ENCODE measurements at places on chromosomes 5 and 9.

DNA sequence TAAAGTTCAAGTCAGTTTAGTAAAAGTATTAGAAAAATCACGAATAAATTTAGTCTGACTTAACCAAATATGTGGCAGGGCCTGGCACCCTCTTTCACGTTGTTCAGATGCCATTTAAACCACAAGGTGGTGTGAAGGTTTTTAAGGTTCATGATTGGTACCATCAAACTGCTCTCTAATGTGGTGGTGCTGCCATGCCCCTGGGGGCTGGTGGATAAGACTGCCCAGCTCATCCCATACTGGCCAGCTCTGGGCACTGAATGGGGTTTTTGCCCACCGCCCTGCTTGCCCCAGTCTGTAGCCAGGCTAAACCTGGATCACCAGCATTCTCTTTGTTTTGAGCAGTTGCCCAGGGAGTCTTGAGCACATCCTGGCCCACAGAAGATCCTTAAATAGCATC lies 159.3 kb downstream of the GABBR2 start:
- peak; percentile 22 for DNase-seq

GRCh38 chr9:84788803-84789462 lies 119.4 kb downstream of the NTRK2 start:
- DNase-seq = no peak

GRCh38 chr9:81245254-81245956 lies 443.9 kb downstream of the TLE1 start:
- no peak for DNase-seq

- DNase-seq = no peak
These were observed 6.2 kb downstream of the SKP2 start for GRCh38 chr5:36158144-36158543.

GRCh38 chr5:123705741-123706140 lies 193.8 kb downstream of the CSNK1G3 start:
- DNase-seq = no peak

DNA sequence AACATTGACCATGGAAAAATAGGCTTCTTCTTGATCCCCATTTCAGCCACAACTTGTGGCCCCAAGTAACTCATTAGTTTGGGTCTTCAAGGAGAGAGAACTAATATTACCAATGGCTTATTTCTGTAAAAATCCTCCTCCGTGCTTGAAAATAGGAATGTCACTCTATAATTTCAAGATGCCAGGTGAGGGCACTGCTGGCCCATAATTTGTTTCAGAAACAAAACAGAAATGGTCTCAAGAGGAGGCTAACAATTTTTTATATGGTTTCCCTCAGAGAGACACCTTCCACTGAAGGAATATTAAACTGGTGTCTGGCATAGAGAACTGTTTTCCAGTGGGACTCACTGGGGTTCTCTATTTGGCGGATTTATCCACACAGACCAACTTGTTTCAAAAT lies 437.0 kb upstream of the TRPC7 start:
- DNase-seq = no peak

- no peak for DNase-seq
These were observed 17.9 kb downstream of the ANXA6 start for GRCh38 chr5:151139646-151140045.

GRCh38 chr5:148924817-148925216 lies 98.4 kb downstream of the ADRB2 start:
- DNase-seq = no peak

GRCh38 chr5:133818031-133818431 lies 150.4 kb downstream of the C5orf15 start:
- DNase-seq = no peak

DNA sequence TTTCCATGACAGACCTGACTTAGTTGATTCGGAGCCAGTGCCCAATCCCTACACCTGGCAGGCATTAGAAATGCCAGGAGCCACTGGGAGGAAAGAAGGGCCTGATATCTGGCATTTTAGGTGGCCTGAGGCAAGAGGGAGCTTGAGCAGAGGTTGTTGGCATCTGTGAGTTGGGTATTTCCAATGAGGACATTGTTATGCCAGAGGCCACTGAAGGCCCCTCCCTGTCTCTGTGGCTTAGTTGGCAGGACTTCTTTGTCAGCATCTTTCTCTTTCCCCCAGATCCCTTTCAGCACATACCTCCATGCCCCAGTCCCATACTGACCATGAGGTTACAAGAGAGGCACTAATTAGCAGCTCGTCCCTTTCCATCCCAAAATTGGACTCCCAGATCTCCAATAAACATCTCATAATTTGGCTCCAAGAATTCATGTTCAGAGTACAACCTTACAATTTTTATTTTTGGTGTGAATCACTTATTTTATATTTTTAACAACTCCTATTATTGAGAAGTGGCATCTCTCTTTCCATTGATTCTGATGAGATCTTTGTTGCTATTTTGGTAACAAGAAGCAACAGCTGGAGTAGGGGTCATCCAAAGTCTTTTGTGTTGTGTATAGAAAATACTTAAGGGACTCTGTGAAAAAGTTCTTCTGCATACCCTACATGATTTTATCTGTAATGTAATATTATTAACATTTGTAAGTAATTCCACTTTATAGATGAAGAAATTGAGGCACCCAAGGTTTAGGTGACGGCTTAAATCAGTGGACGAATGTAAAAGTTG lies 68.6 kb upstream of the MAP3K1 start:
- DNase-seq = no peak

DNA sequence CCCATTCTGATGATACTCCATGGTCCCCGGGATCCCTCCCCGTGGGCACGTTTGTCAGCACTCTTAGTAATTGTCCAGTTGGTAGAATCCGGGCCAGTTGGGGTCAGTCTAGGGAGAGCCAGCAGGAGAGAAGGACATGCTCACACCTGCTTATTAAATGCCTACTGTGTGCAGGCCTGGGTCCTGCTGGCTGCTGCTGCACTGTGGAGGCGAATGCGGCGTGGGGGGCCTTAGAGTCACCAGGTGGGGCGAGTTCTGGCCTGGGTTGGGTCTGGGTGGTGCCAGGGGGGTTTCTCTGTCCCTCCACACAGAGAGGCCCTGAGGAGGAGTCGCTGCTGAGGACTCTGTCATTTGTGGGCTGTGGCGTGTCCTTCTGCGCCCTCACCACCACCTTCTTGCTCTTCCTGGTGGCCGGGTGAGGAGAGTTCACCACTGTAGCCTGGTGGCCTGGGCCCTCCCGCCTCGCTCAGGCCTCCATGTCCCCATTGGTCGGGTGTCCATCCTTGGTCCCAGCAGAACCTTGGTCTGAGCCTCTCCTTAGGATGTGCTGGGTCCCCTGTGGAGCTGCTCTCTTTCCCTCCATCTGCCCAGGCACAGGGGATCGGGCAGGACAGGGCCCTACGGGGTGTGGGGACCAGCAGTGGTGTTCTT lies 17.3 kb downstream of the ADGRD2 start:
- no peak for DNase-seq

GRCh38 chr5:1939256-1939655 lies 56.5 kb upstream of the IRX4 start:
- no peak for DNase-seq

DNA sequence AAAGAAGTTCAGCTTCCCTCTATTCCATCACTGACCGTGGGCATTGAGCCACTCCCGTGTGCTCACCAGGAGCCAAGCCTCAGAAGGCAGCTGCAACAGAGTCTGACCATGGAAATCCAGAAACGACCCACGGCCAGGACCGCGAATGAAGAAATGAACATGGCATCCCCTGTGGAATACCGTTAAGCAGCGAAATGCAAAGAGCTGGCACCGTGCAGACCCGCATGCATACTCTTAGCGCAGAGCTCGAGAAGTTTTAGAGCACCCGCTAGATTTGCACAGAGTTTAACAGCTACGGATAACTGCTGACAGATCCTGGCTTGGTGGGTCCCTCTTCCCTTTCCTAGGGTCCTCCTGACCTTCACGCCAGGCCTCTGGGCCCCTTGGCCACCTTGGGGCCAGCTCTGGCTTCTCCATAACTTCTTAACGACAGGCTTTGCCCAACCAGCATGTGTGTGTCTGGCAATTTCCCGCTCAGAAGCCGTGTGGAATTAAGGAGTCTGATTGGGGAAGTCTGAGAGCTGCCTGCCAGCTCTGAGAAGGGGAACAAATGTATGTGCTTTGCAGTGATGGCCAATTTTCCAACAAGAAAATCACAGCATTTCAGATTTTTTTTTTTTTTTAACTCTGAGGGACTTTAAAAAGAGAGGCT lies 75.3 kb upstream of the COL5A1 start:
- DNase-seq = no peak

DNA sequence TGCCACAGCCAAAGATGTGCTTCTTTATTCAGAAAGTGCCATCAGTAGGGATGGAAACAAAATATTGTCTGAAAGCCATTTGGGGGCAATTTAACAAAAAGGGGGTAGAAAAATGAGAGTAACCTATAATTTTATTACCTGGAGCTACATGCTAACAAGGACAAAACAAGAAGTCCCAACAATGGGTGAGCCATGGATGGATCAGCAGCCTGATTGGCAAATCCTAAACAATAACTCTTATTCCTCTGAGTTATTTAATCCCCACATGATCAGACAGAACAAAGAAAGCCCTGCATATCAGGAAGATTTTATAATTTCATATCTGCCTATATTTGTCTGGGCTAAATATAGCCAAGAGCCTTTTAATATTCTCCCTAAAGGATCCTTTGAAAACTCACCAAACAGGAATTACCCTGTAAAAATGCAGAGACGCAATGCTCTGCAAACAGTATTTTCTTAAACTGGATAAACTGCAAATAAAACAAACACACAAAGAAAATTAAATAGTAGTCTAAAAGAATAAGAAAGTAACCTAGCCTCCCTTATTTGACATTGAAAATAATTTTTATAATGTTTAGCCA lies 483.4 kb downstream of the ZNF608 start:
- no peak for DNase-seq

DNA sequence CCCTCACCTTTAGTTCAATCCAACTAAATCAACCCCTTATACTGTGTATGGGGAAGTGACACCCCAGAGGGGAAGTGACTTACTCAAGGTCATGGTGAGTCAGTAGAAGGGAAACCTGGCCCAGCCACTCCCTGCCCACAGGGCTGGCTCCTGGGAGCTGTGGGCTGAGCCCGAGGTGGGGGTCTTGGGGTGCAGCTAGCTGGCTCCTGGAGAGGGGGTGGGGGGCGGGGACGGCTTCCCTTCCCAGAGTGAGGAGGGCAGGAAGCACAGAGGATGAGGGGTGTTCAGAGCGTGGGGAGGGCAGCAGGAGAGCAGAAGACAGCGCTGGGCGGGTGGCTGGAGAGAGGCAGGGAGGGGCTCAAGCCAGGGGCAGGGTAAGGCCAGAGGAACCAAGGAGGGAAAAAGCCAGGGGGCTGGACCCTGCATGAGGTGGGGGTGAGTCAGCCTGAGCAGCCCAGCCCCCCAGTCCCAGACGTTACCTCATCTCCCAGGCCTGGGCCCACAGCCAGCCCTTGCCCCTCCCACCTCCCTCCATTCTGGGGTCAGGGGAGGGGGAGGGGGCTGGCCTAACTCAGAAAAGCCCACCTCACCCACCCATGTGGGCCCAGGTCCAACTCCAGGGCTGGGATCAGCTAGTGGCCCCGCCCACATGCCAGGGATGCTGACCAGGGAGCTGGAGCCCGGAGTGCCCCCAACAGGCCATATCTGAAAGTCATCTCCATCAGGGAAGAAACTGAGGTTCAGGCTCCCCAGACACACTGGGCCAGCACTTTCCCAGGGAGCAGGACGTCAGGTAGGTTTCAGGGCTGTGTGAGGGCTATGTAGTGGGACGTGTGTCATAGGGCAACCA lies 2.8 kb downstream of the PDLIM7 start:
- no peak for DNase-seq

- no peak for DNase-seq
These were observed 94.5 kb upstream of the PPP1R2B start for GRCh38 chr5:156755421-156756087.

- no peak for DNase-seq
These were observed 761 bp downstream of the REEP2 start for GRCh38 chr5:138439477-138440158.

- no peak for DNase-seq
These were observed 79.7 kb downstream of the THBS4 start for GRCh38 chr5:80114860-80115259.

DNA sequence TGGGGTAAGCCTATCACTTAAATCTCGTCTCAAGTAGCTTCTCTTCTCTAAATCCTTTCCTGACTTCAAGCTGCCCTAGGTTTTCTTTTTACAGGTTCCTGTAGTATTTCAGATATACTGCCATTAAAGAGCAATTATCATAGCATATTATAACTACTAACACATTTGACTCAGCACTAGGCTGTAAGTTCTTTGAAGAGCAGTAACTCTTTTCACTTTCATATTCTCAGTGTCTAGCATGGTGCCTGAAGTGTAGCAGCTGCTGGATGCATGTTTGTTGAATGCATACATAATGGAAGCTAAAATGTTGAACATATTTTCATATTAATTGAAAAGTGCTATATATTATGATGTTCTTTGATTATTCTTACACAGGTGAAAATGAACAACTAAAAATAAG lies 22.5 kb downstream of the CCDC152 start:
- DNase-seq = no peak

DNA sequence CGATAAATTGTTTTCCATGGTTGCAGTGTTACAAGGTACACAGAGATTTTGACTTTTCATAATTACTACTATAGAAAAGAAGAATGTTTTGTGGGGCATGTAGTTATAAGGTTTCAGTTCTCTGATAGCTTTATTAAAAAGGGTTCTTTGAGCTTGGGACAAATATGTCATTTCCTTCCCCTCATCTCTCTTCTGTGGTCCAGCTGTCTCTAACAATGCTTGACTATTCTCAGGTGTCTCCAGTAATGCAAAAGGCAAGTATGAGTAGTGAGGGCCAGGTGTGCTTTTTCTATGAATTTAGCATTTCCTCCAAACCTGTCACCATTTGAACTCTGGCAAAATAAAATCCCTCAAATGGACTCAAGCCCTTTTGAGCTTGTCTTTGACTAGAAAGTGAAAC lies 84.3 kb downstream of the SLF1 start:
- DNase-seq = no peak

GRCh38 chr5:1995491-1995890 lies 112.8 kb upstream of the IRX4 start:
- no peak for DNase-seq

GRCh38 chr9:93865716-93866115 lies 89.4 kb downstream of the BARX1 start:
- no peak for DNase-seq

DNA sequence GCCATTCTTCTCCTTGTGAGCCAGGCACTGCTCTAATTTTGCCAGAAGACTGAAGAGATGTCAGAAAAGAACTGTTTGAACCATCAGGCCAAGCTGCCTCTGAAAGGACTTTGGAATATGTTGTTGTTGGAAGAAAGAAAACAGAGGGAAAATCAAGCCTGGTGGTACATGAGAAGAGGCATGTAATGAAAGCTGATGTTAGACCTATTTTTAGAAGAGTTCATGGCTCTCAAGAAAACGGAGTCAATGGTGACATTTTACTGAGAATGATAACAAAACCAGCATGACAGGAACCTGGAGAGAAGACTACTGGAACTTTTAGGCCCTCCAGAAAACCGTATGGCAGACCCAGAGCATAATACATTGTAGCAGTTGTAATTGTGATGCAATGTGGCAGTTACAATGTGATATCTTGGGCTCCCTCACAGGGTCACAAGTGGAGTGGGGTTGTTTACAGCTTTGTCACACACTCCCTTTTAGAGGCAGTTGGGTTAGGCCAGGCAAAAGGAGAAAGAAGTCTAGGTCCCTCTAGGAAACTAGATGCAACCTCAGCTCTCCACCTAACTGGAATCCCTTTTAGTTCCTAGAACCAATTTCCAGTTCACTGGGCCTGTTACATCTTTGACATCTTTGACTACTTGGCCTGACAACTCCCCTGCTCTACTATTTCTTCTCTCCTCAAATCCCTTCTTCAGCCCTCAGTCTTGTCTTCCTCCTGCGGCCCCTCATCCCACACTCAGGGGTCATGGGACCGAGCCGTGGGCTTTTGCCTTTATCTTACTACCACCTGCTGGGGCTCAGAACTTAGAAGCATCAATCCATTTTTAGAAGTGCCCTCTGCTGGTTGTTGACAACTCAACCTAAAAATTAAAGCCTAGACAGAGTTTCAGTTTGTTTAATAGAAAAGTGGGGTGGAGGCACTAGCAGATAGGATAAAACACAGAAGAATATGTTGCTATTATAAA lies 61.2 kb upstream of the JAK2 start:
- no peak for DNase-seq

All from stimulated activated effector memory CD8-positive, alpha-beta T cell treated with anti-CD3 and anti-CD28 coated beads, Interleukin-12 subunit alpha, Interleukin-12 subunit beta, amount 100 ng/mL, for 72 hours (primary cell).